ENCODE measurements at places on chromosomes 7 and 10.

DNA sequence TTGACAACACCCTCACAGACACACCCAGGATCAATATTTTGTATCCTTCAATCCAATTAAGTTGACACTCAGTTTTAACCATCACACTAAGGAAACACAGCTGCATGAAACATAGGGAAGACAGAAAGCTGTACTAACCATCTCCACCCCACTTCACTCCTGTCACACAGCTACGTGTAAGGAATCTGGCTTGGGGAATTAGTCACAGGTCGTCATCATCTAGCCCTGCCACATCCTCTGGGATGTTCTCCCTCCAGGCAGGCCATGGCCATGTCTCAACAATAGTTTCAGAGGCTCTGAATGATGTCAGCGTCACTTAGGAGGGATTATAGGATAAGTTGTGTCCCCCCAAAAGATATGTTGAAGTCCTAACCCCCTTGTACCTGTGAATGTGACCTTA, 10.8 kb upstream of the SEMA3C start:
- no peak for DNase-seq
- no peak overlapping the region for H3K4me3 ChIP-seq
- no peaks in the 10 kb centered on the region for H3K4me1 ChIP-seq
- H3K36me3 ChIP-seq: no peaks in the 10 kb centered on the region
- H3K27me3 ChIP-seq: no peaks in the 10 kb centered on the region

GRCh38 chr7:77157446-77157845, 35.0 kb downstream of the CCDC146 start:
- H3K27me3 ChIP-seq: no peaks in the 10 kb centered on the region
- H3K4me1 ChIP-seq: no peaks in the 10 kb centered on the region
- no peaks in the 10 kb centered on the region for H3K36me3 ChIP-seq

- H3K4me3 ChIP-seq: no peak overlapping the region
- no peak for DNase-seq
- H3K4me1 ChIP-seq: no peaks in the 10 kb centered on the region
- H3K36me3 ChIP-seq: no peaks in the 10 kb centered on the region
- H3K27me3 ChIP-seq: no peaks in the 10 kb centered on the region
Measured at GRCh38 chr7:936386-937054, 18.0 kb downstream of the ADAP1 start.

DNA sequence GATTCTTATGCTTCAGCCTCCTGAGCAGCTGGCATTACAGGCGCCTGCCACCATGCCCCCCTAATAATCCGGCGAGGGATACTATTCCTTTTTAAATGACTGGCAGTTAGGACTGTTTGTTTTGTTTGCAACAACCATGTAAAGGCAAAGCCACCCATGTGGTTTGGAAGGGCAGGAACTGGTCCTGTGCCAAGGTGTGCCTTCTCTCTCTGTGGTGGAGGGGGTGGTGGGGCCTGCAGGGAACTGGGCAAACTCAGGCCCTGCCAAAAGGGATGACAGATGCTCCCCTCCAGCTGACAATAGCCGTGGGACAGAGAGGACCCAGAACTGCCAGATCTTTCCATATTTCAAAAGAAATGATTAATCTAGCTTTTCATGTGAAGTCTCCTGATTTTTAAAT, 23.5 kb upstream of the WAPL start:
- H3K4me3 ChIP-seq: no peak overlapping the region
- H3K27me3 ChIP-seq: no peaks in the 10 kb centered on the region
- no peak for DNase-seq
- no peaks in the 10 kb centered on the region for H3K36me3 ChIP-seq
- H3K4me1 ChIP-seq: no peaks in the 10 kb centered on the region
- no peak overlapping the region for H3K27ac ChIP-seq

DNA sequence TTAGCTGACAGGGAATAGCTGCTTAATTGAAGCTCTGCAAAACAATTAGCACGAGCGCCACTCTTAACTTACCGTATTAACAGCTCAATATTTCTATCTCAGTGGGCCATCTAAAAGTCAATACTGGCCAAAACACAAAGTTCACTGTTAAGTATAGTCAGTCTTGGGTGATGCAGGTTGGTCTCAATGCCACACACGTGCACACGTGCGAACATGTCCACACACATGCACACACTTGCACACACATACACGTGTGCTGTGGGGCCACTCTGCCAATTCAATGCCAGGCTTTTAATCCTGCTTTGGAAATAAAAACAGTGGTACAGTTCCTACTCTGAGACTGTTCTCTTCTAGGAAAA, 105.1 kb downstream of the GRB10 start:
- DNase-seq: no peak
- peaks cover 13% of the 10 kb centered on the region for H3K36me3 ChIP-seq
- H3K27ac ChIP-seq: no peak overlapping the region
- peaks cover 25% of the 10 kb centered on the region for H3K4me1 ChIP-seq
- no peak overlapping the region for H3K4me3 ChIP-seq

GRCh38 chr7:155336812-155337602, 39.3 kb downstream of the INSIG1 start:
- H3K36me3 ChIP-seq: no peaks in the 10 kb centered on the region
- no peak overlapping the region for H3K4me3 ChIP-seq
- no peak for DNase-seq
- H3K4me1 ChIP-seq: no peaks in the 10 kb centered on the region
- no peaks in the 10 kb centered on the region for H3K27me3 ChIP-seq
- H3K27ac ChIP-seq: no peak overlapping the region

DNA sequence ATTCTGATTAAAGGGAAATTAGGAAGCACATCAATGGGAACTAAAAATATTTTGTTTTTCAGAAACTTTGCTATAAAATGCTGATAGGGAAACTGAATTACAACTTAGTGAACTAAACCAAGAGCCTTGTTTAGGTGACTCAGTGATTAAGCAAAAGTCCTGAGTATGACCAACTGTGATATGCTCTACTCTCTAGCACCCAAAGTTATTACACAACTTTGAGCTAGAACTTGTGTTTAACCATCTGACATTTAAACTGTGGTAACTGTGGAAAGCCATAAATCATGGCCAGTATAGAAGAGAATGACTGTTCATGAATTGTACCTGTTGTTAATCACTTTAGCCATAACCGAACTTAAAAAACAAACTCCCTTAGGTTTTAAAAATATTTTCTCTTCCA, 127.4 kb downstream of the ZNF365 start:
- no peak overlapping the region for H3K4me3 ChIP-seq
- H3K36me3 ChIP-seq: no peaks in the 10 kb centered on the region
- no peaks in the 10 kb centered on the region for H3K27me3 ChIP-seq

DNA sequence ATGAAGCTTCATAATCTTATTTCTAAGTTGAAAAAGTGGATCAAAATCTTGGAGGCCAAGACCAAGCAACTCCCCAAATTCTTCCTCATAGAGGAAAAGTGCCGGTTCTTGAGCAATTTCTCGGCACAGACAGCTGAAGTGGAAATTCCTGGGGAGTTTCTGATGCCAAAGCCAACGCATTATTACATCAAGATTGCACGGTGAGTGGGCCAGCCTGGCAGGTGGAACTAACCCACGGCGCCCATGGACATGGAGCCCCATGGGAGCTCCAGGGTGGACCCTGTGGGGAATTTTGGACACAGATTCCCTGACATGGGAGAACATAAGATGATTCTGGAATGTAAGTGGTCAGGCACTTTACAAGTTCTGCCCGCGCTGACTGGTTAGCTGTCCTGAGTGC, 125.9 kb downstream of the TRRAP start:
- no peak for DNase-seq
- H3K27me3 ChIP-seq: no peaks in the 10 kb centered on the region
- no peak overlapping the region for H3K27ac ChIP-seq
- peaks cover 59% of the 10 kb centered on the region for H3K36me3 ChIP-seq

DNA sequence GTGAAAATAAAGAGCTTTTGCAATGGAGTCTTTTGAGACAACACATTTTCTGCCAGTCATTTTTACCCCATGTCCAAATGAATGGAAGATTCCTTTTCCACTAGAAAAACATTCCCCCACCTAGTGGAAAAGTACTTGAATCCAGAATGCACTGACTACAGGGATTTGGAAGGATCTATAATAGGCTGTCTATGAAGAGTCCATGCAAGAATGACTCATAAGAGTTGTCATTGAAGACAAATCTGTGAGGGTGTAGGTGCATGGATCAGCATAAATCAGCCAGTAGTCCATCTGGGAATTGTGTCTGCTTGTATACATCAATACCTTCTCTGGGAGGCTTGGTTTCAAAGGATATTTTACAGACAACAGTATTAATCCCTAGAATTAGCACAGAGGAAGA, 32.5 kb upstream of the TRUB1 start:
- no peaks in the 10 kb centered on the region for H3K4me1 ChIP-seq
- H3K27ac ChIP-seq: no peak overlapping the region
- H3K27me3 ChIP-seq: no peaks in the 10 kb centered on the region
- no peaks in the 10 kb centered on the region for H3K36me3 ChIP-seq

DNA sequence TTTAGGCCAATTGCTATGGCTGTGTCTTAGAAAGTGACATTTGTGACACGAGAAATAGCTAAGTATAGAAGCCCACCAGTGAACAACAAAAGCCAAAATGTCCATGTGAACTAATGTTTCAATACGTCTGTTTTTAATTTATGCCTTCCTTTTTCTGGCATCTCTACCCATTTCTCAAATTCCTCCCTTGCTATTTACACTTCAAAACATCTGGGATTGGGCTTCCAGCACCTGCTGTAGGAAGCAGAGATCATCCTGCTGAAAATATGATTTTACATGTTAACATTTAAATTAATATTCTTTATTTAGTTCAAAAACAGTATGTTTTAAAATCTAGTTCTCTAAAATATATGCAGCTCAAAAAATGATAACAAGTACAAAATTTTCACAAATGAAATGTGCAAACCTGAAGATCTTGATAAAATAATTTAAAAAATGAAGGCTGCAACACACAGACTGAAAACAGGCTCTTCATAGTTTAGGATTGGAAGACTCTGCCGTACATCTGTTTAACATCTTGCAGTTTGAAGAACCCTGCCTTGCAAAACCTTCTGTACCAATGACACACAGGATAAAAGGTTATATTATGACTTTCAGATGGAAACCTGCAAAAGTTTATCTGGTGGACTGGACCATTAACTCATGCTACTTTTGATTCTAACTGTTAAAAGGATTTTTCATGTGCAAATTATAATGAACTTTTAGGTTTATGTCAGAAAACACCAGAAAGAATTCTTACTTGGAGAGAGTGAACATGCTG, 408.4 kb downstream of the SUGCT start:
- DNase-seq: no peak
- H3K4me3 ChIP-seq: no peak overlapping the region
- H3K36me3 ChIP-seq: no peaks in the 10 kb centered on the region
- H3K4me1 ChIP-seq: peaks cover 18% of the 10 kb centered on the region
- H3K27me3 ChIP-seq: no peaks in the 10 kb centered on the region

DNA sequence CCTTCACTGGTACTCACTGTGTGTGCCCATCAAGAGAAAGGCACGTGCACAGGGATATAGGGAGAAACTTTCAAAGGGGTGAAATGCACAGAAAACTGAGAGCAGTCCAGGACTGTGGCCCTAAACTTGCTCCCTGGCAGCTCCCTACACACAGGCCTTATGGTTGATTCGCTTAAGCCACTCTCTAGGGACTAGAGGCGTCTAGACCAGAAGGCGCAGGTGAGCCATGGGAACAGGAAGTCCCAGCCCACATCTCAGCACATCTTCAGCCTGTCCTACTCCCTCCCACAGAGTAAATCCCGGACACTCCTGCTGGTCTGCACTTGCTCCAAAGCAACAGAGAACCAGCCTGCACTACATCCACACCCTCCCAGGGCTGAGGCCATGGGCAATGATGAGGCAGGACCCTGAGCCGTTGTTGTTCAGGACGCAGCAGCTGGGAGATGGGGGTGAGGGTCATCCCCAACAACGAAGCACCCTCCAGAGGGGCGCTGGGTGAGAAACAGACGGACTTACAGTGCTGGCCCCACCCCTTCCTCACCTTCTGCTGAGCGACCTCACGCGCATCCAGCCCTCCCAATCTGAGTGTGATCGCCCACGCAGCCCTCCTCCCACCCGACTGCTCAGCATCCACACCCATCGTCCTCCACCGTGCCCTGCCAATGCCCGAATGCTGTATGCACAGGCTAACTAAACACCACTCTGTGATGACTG, 109.3 kb downstream of the TNS3 start:
- no peak for DNase-seq
- no peak overlapping the region for H3K4me3 ChIP-seq

GRCh38 chr7:124536156-124536762, 229.3 kb downstream of the GPR37 start:
- H3K27ac ChIP-seq: no peak overlapping the region
- H3K27me3 ChIP-seq: no peaks in the 10 kb centered on the region
- no peaks in the 10 kb centered on the region for H3K4me1 ChIP-seq
- H3K4me3 ChIP-seq: no peak overlapping the region
- no peaks in the 10 kb centered on the region for H3K36me3 ChIP-seq

- H3K27me3 ChIP-seq: no peaks in the 10 kb centered on the region
- no peaks in the 10 kb centered on the region for H3K36me3 ChIP-seq
- no peak for DNase-seq
Measured at GRCh38 chr7:30285067-30285535, 704 bp downstream of the ZNRF2 start.

GRCh38 chr10:81889181-81889769, 14.3 kb downstream of the NRG3 start:
- DNase-seq: no peak
- no peaks in the 10 kb centered on the region for H3K36me3 ChIP-seq

- peaks cover 20% of the 10 kb centered on the region for H3K4me1 ChIP-seq
- peaks cover 4% of the 10 kb centered on the region for H3K27me3 ChIP-seq
- H3K27ac ChIP-seq: no peak overlapping the region
- no peak for DNase-seq
- no peak overlapping the region for H3K4me3 ChIP-seq
Measured at GRCh38 chr7:73768641-73769480, 1.2 kb downstream of the CLDN3 start.

GRCh38 chr10:27390681-27391080, 113.4 kb upstream of the RAB18 start:
- no peaks in the 10 kb centered on the region for H3K27me3 ChIP-seq
- H3K4me1 ChIP-seq: peaks cover 11% of the 10 kb centered on the region

- DNase-seq: no peak
- H3K27ac ChIP-seq: peak within 1 kb of the TSS; percentile 85
- peak within 1 kb of the TSS; percentile 86 for H3K4me3 ChIP-seq
- H3K4me1 ChIP-seq: peaks cover 66% of the 10 kb centered on the region
- H3K36me3 ChIP-seq: no peaks in the 10 kb centered on the region
- no peaks in the 10 kb centered on the region for H3K27me3 ChIP-seq
Measured at GRCh38 chr7:2631946-2632732, at the start of gene TTYH3. TTYH3 (plus strand) TSS chr7:2631986; CDS start chr7:2632156, 170 bp downstream.

DNA sequence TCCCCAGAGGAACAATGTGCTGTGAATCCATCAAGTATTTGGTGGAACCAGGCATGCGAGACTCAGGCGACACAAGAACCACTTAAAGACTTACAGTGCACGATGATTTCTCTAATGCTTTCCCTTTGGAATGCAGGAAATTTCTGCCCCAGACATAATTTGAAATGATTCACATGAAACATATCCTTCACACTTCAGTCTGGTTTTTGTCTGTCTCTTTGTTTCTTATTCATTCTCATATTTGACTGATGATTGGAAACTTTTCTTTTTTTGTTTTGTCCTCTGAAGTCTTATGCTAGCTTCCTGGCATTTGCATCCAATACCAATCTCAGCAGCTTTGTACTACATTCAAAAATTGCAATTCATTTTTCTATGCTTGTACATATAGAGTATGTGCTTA, 502.8 kb downstream of the PHTF2 start:
- no peaks in the 10 kb centered on the region for H3K36me3 ChIP-seq
- no peak overlapping the region for H3K4me3 ChIP-seq
- H3K27me3 ChIP-seq: no peaks in the 10 kb centered on the region
- H3K4me1 ChIP-seq: no peaks in the 10 kb centered on the region

All from vagina (tissue), 2 donors.